ENCODE measurements at places on chromosomes 12 and 14.

DNA sequence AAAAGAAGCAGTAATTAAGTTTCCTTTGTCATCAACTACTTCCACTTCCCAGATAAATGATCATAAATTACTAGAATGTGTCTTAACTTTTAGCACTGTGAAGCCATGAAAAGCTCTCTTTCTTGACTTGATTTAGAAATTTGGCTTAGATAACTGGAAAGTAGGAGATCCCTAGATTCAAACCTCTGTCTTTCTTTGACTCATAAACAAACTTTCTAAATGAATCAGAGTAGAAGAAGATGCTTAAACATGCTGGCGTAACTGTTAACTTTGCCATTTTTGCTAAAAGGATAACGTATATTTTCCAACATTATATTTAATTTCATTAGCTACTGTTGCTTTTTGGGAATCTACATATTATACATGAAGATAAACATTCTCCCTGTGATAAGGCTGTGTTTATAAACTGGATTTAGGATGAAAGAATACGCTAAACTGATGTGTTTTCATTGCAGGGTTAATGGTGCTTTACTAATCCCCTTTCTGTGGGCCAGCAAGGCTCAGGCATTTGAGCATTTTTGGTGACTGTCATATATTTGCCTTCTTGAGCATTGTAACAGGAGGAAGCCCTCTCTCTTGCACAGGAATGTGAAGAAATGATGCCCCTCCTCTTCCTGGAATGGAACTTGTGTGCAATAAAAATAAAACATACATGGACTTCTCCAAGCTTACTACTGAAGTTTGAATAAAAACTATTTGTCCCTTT lies 301.4 kb downstream of the BMP4 start:
- no peak for DNase-seq

DNA sequence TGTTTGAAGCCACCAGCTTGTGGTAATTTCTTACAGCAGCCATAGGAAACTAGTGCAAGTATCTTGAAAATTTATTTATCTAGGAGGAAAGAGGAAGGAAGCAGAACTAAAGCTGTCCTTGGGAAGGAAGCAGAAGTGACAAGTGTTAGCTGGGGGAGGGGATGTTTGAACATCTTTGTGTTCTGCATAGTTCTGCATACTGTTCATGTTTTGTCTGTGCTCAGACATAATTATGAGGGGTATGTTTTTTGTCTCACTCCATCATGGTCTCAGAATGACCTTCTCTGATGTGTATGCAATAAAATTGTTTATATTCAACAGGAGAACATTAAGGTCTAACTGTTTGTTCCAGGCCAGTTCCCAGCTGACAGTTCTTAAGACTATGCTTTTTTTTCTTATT lies 606.5 kb downstream of the GALC start:
- DNase-seq, result no peak

GRCh38 chr14:92581966-92582566 lies 68.5 kb downstream of the RIN3 start:
- no peak for DNase-seq

DNA sequence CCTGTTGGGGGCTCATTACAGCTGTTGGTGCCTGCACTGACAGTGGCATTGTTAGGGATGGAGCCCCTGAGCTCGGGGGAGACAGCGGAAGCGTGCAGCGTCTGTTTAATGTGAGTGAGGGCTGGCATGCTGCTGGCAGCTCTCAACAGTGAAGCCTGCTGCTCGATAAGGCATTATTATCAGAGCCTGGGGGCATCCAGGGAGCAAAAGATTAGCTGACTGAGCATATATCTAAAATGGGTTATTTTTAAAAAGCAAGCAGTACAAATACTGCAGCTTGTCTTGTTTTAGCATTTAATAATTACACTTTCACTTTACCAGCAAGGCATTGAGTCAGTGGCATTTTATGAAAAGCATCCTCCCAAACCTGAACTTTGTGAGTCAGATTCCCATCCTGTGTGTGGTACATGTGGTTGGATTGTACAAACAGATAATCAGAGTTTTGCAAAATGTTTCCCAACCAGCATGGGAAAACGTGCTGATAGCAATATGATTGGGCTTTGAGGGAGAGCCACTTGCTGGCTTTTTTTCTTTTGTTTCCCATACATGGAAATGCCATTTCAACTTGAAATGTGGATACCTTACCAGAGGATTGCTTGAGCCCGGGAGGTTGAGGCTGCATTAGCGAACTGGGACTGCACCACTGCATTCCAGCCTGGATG lies 150.8 kb downstream of the PRKCH start:
- DNase-seq, result no peak

- no peak for DNase-seq
These were observed 1251.5 kb downstream of the SLC16A7 start for GRCh38 chr12:60847281-60847680.

- DNase-seq, result no peak
These were observed 219.1 kb downstream of the SLC41A2 start for GRCh38 chr12:104738776-104739642.

GRCh38 chr14:90730206-90730766 lies 85.9 kb downstream of the TTC7B start:
- no peak for DNase-seq

GRCh38 chr12:990661-991349 lies at the start of gene ERC1:
TSS of gene ERC1 (plus strand) at chr12:991223. CDS start at chr12:1027904, 36,681 bp downstream.
- peak; percentile 80 for DNase-seq

DNA sequence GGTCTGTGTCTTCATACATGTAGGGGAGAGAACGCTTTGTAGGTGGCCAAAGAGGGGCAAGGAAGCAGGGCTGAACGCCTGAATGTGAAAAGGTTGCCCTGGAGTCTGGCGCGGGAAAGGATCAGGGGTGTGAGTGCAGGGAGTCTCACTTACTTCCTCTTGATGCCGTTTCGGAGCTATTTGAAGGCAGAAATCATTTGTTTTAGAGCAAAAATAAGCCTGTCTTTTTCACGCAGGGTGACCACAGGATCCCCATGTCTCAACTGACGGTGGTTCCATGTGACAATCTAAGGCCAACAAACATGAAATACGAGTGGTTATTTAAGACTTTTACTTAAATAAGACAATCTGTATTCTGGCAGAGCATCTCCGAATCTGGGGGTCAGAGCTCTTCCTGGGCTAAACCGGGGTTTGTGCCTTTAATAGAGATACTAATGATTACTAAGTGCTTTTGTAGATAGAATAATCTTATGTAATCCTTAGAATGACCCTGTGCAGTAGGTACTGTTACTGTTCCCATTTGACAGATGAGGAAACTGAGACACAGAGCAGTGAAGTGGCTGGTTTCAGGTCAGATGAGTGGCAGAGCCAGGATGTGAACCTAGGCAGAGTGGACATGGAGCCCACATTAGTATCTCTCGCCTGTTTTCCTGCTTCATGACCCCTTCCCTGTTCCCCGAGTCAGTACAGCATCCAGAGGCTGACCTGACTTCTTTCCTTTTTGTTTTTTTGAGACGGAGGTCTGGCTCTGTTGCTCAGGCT lies 1.9 kb downstream of the BRI3BP start:
- no peak for DNase-seq

DNA sequence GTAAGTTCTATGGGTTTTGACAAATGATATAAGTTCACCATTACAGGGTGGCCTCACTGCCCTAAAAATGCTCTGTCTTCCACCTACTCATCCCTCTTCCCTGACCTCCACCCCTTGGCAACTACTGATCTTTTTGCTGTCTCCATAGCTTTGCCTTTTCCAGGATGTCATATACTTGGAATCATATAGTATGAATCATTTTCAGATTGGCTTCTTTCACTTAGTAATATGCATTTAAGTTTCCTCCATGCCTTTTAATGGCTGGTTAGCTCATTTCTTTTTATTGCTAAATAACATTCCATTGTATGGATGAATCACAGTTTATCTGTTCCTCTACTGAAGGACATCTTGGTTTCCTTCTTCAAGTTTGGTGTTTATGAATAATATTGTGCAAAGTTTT lies 14.0 kb upstream of the PEX5 start:
- no peak for DNase-seq

All from CD4-positive, alpha-beta T cell treated with Interferon gamma for 1 hour (primary cell).